Stimulated activated CD4-positive, alpha-beta T cell treated with anti-CD3 and anti-CD28 coated beads, TNF-alpha, amount 100 ng/mL, for 1 hour (primary cell): ENCODE measurements at places on chromosomes 7 and 10.

- no peak for DNase-seq
Observed at GRCh38 chr10:95987685-95988426, 55.5 kb upstream of the CCNJ start.

- DNase-seq = no peak
Observed at GRCh38 chr7:104208421-104208780, 588 bp upstream of the ORC5 start.

DNA sequence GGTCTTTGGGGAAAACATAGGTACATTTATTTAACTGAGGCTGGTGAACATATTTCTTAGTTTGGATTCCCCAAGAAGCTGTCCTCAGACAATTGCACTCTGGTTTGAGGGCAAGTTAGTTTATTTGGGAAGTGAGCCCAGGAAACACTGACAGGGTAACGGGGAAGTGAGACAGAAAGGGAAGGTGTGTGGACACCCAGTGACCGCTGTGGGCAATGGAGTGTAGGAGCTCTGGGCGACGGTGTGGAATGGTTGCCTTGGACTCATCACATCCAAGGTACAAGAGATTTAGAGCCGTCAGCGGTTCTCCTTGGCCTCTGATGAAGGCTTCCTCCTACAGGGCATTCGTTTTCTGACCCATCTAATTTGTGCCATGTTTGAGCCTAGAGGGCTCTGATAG lies 7.1 kb downstream of the MRC1 start:
- no peak for DNase-seq

- DNase-seq = no peak
Observed at GRCh38 chr10:119289227-119289920, 82.0 kb downstream of the GRK5 start.

DNA sequence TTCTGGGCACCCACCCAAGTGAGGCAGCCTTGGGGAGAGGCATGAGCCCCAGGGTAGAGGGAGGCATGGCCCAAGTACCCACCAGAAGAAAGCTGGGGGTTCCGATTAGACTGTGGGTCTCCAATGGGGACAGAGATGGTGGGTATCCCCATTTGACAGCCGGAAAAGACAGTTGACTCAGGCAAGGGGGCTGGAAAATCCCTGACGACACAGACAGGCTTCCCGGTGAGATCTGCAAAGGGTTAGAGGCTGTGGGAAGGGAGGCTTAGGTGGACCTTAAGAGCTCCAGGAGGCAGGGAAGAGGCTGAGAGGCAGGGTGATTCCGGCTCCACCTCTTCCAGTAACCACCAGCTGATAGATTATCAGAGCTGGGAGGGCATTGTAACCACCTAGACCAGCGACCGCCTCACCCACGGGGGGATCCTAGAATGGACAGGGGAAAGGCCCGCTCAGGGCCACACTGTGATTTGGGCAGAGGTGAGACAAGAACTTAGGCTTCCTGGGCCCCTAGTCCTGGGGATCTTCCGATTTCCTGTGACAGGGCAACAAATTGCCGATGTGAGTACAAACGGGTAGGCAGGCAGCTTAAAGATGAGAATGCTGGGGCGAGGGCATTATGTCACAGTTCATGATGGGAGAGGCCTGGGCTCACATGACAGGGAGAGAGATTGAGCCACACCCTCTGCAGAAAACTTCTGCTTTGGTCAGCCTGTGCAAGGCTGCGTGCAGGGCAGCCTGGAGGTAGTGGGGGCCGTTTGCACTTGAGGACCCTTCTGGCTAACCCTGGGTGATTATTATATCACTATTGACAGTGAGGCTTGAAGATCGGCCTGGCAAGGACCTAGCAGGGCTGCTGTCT lies 5.4 kb downstream of the TBATA start:
- DNase-seq = no peak

- no peak for DNase-seq
Observed at GRCh38 chr7:121341933-121342332, 13.1 kb downstream of the WNT16 start.

DNA sequence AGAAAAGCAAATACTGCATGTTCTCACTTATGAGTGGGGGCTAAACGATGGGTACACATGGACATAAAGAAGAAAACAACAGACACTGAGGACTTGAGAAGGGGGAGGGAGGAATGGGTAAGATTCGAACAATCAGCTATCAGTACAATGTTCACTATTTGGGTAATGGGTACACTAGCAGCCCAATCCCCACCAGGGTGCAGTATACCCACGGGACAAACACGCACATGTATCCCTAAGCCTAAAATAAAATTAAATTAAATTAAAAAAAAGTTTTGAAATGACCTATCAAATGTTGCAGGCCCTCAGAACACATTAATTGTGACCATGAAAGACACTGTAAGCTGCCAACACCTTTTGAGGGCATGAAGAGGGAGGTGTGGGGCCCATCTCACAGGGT lies 316.0 kb downstream of the WDR37 start:
- DNase-seq = no peak
